RPMI8226 (cell line): ENCODE measurements at places on chromosomes 2 and 18.

- peak; percentile 43 for DNase-seq
These were observed 222.9 kb downstream of the PTPRM start for GRCh38 chr18:7789856-7790552.

GRCh38 chr18:9103376-9103873 is 926 bp downstream of the NDUFV2 start:
- no peak for DNase-seq

- no peak for DNase-seq
These were observed 520.1 kb downstream of the LRP1B start for GRCh38 chr2:141610564-141611175.

GRCh38 chr2:30272286-30272685 is 41.0 kb downstream of the LBH start:
- no peak for DNase-seq

DNA sequence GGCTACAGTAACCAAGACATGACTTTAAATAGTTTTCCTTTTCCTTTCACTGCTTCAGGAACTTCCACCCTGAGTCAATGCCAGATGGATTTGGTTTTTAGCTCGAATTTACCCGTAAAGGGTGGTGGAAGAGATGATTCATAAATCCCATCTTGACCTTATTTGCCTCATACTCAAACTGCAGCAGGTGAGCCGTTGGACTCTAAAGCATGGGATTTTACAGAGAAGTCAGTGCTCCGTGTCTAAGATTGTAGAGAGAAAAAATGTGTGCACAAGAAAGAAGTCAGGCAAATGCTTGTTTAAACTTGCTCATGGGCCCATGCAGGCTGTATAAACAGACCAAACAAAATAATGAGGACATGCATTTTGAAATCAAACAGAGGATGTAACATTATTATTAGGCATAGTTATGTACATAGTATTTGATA is 369.7 kb upstream of the TRIB2 start:
- DNase-seq: no peak

GRCh38 chr2:141201016-141201565 is 929.7 kb downstream of the LRP1B start:
- no peak for DNase-seq

- DNase-seq: no peak
These were observed 10.0 kb downstream of the MAPK4 start for GRCh38 chr18:50569930-50570329.

GRCh38 chr2:15146960-15147359 is 414.2 kb downstream of the NBAS start:
- no peak for DNase-seq

DNA sequence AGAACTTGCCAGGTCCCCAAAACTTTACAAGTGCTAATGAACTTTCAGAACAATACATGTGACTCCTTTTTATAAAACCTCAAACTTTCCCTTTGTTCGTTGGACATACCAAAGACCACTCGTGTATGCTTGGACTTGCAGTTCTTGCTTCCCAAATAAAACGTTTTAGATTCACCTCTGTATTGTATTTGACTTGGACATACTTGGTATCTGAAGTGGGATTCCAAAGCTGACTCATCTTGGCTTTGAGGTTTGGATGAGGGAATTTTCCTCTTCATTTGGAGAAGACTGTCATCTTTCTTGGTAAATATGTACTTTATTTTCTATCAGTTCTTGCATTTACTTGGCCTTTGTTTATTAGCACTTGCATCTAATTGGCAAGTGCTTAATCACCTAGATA is 8.0 kb upstream of the CYB5A start:
- DNase-seq: no peak

DNA sequence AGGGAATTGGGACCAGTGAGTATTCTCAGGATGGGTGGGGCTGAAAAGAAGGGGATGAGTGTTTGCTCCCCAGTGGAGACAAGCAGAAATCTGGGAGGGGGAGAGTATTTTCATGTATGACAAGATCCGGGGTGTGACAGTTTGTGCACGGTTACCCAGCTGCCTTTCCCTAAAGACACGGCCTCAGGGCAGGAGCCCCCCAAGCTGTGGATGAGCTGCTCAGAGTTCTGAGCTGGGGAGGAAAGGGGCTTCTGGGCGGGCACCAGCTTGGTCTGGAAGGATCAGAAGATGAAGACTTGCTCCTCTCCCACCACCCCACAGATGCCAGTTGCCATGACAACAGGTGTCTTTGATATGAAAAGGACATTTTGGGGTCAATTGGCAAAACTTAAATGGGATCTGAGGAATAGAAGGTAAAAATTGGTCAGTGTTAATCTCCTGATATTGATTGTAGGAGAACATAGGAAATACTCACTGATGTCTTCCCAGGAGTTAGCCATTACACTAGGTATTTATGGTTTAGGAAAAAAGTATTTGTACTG is 29.2 kb downstream of the ZCCHC2 start:
- no peak for DNase-seq

DNA sequence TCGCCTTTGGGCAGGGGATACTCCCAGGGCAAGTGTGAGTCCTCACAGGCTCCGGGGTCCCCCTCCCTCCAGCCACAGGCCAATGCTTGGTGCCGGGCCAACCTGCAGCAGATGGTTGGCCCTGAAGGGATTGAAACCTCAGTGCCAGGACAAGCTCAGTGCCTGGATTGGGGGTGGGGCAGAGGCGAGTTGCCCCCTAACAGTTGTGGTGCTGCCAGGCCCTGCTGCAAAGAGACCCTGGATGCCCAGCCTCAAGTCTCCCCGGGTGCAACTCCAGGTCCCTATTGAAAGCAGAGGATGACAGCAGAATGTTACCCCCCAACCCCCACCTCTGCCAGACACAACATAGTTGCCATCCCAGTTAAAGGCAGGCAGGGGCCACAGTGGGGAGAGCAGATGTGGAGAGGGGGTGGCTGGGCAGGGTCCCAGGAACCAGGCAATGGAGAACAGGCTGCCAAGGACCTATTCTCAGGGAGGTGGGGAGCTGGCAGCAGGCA is 9.5 kb upstream of the RNF103 start:
- DNase-seq: no peak

GRCh38 chr2:75523313-75524275 is 37.1 kb downstream of the EVA1A start:
- no peak for DNase-seq

DNA sequence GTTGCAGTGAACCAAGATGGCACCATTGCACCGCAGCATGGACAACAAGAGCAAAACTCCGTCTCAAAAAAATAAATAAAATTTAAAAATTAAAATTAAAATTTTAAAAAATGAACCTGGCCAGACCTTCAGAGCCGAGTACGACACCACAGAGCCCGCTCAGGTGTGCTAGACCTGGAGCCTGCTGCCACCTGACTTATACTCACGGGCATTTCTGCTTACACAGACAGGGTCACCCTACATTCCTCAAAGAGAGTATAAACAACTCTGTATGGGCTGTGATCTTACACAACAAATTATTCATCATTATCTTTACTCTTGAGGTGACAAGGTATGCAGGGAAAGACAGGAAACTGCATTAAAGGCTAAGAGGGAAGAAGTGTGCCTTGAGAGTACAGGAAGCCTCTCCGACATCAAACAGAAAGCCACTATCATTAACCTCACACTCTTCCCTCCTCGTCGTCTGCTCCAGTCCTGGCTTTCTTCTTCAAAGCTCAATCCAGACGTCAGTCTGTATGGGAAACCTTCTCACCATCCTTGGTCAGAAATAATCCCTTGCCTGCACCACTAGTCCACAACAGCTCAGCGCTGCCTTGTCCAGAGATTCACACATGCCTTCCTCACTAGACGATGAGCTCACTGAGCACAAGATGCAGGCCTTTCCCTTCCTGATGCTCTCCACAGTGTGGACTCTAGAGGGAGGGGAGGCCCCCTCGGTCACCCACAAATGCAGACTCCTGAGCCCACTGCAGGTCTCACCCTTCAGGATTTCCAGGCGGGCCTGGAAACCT is 56.2 kb downstream of the UXS1 start:
- DNase-seq: no peak

GRCh38 chr2:15602393-15602792 is 10.7 kb downstream of the DDX1 start:
- DNase-seq: no peak

DNA sequence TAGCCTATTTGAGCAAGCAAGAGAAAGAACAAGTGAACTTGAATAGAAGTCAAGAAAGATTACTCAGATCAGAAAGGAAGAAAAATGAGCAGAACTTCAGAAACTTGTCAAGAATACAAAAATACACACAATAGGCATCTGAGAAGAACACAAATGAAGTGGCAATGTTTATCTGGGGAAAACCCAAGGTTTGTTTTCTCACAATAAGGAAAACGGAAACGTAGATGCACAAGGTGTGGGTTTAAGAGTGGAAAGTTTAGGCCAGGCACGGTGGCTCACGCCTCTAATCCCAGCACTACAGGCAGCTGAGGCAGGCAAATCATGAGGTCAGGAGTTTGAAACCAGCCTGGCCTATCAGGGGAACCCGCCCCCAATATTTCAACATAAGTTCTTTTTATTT is 159.5 kb upstream of the GYPC start:
- no peak for DNase-seq

DNA sequence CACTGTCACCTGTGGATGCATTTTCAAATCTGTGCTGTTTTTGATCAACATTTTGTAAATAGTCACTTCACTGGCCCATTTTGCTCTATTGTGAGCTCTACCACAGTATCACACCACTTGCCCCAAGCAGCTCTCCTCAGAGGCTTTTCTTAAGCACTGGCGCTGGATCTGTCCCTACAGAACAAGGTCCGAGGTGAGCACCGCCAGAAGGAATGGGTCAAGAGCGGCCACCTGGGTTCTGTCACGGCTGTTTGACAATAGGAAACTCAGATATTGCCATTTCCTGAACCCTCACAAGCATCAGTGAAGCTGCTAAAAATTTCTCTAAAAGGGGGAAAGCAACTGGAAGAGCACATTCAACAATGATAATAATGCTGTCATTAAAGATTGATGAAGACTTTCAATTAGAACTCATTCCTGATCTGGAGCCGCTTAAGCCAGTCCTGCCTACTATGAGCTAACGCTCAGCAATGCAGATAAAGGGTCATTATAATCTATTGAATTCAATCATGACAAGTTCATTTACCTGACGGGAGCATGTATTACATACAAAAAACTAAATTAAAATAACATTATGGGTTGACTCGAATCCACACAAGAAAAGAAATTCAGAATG is 514.0 kb downstream of the GALR1 start:
- DNase-seq: no peak

DNA sequence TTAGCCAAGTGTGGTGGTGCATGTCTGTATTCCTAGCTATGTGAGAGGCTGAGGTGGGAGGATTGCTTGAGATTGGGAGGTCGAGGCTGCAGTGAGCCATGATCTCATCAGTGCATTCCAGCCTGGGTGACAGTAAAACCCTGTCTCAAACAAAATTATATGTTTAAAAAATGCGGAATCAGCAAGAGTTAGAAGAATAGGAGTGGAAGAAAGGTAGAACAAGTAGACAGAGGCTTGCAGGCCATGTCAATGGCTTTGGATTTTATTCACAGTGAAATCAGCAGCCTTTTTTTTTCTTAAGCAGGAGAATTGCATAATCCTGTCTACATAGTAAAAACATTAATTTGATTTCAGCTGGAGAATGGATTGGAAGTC is 7.8 kb upstream of the MTLN start:
- DNase-seq: no peak

DNA sequence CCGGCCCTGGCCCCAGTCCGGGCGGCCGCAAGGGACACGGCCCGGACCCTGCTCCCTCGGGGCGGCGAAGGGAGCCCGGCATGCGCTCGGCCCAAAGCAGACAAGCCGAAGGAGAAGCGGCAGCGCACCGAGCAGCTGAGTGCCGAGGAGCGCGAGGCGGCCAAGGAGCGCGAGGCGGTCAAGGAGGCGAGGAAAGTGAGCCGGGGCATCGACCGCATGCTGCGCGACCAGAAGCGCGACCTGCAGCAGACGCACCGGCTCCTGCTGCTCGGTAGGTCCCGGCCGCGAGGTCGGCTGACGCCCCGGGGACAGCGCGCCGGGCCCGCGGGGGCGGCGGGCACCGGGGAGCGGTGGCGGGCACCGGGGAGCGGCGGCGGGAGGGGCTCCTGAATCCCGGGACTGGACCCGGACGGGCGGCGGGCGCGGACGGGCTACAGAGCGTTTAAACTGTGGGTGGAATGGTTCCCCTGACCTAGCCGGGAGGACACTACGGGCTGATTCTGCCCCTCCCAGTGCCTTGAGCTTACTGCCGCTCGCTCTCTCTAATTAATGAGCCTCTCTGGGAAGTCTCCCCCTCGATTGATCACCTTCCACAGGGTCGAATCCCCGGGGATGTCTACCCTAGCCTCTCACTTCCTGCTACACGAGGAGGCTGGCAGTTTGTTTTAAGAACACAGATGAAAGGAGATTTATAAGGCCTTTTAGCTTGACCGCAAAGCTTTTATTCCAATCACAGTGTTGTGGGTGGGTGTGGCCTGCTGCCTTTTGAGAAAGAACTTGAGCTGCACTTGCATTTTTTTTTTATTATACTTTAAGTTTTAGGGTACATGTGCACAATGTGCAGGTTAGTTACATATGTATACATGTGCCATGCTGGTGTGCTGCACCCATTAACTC is 853 bp downstream of the GNAL start:
- DNase-seq: peak; percentile 22

- DNase-seq: no peak
These were observed 36.2 kb downstream of the THADA start for GRCh38 chr2:43559391-43560230.

DNA sequence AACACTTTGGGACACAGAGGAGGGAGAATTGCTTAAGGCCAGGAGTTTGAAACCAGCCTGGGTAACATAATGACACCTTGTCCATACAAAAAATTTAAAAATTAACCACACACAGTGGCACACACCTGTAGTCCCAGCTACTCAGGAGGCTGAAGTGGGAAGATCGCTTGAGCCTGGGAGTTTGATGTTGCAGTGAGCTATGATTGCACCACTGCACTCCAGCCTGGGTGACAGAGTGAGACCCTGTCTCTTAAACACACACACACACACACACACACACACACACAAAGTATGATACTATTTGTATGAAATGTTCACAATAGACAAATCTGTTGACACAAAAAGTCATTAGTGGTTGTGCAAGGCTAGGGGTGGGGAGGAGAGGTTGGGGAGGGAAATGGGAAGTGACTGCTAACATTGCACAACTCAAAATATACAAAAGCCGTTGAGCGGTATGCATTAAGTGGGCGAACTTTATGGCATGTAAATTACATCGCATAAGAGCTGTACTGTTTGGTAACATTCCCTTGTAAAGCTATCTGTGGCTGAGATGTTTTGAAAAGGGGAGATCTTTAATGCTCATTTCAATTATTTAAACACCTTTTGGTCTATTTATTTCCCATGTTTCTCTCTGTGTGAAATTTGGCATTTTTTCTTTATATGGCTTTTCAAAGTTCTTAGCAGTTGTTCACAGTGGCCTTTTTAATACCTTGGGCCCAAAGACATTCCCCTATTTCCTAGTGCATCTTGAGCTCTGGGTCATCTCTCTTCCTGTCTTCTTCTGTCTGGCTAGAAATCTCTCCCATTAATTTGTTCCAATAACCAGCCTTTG is 58.9 kb upstream of the ZNF516 start:
- DNase-seq: no peak

GRCh38 chr2:6913415-6914157 is 3.6 kb upstream of the RNF144A start:
- no peak for DNase-seq

DNA sequence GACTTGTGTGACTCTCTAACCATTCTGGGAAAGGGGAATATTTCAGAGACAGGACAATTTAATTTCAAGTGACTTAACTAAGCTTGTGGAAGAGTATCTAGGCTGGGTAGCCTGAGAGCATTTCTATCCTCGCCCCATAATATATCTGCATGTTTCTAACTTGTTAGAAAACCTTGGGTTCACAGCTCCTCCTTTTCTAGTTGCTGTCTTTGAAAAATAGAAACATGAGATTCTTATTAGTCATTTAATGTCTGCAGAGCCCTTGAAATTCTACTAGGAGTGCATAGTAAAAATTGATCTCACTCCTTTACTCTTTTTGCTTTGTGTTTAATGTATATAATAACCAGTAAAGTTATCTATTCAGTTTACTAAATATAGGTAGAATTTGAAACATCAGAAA is 22.4 kb downstream of the CTLA4 start:
- no peak for DNase-seq
